ENCODE measurements at places on chromosomes 1 and 21.
A peak's percentile ranks its signal among the peaks of the same experiment; 100 is the strongest.

GRCh38 chr21:34112316-34113033, 39.1 kb downstream of the MRPS6 start:
- DNase-seq: no peak

- DNase-seq: no peak
Measured at GRCh38 chr1:193762236-193762635, 575.8 kb upstream of the B3GALT2 start.

- no peak for DNase-seq
Measured at GRCh38 chr1:73161418-73161817, 879.1 kb upstream of the NEGR1 start.

- DNase-seq: no peak
Measured at GRCh38 chr1:180255536-180256340, 25.7 kb downstream of the LHX4 start.

GRCh38 chr1:25616987-25617624, 515 bp downstream of the MAN1C1 start:
- no peak for DNase-seq

DNA sequence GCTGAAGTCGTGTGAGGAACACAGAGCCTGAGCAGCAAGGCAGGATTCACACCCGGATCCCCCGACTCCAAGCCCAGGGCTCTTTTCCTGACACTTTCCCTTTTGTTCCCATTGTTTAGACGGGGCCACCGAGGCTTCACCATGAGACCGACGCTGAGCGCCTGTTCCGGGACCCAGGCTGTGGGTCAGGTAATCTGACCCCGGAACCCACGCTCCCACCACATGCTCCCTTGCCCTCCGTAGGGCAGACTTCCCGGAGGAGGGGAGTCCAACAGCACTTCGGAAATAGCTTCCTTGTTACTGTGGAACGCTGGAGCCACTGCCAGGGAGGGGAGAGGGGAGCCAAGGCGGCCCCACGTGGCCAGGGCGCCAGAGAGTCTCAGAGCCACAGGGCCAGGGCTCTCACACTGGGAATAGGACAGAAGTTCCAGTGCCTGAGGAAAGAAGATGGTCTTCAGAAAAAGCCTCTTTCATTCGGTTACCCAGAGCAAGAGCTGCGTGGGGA, 18.4 kb downstream of the RUNX3 start:
- DNase-seq: no peak

- DNase-seq: no peak
Measured at GRCh38 chr21:43987509-43987908, 24.6 kb upstream of the TRAPPC10 start.

GRCh38 chr1:193438312-193438711, 251.9 kb upstream of the B3GALT2 start:
- no peak for DNase-seq

- peak; percentile 88 for DNase-seq
Measured at GRCh38 chr1:15740924-15741850, 1.1 kb upstream of the TMEM82 start.

DNA sequence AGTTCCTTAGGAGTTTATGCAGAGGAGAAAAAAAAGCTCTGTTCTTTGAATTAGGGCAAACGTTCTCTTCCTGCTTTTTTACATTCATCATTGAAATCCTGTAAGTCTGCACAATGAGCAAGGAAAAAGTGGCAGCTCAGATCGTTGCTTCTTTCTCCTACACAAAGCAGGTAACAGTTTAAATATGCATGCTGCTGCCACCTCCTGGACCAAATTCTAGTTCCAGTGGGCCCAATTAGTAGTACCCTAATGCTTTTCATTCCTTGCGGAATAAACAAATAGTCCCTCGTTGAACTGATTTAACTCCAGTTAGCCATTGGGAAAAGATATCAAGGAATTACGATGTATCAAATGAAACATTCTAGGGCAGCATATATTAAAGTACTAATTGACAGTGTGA, 20.1 kb downstream of the YTHDF2 start:
- no peak for DNase-seq

DNA sequence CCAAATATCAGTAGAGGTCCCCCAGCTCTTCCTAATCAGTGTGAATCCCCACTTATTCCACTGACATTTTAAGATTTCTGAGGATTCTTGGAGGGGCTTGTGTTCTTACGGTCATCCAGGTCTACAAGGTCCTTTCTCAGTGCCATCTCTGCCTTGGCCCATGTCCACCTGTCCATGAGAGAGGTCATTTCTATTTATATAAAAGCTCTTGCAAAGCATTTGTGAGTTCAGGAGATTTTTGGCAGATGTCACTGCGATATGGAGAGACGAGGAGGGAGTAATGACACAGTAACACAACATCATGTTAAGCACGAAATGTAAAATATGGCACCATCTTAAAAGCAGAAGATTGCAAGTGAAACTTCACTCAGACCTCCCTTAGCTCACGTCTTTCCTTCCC, 144.6 kb upstream of the NFIA start:
- DNase-seq: no peak

DNA sequence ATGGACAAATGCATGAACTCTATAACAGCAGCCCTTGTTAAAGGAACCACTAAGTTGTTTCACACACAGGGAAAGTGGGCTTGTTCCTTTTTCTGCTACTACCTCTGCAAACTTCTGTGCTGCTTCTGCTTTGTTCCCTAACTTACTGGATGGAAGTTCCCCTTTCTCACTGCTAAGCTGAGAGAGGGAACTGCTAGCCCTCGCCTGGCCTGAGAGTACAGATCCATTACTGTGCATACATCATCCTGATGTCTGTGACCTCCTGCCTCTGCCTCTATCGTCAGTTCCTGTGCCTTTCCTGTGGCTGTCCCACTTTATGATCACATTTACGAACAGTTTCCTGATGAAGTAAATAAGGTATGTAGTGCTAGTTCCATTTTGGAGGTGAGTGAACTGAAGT, 3.5 kb downstream of the GNAT2 start:
- no peak for DNase-seq

- no peak for DNase-seq
Measured at GRCh38 chr1:3207217-3207848, 138.3 kb downstream of the PRDM16 start.

DNA sequence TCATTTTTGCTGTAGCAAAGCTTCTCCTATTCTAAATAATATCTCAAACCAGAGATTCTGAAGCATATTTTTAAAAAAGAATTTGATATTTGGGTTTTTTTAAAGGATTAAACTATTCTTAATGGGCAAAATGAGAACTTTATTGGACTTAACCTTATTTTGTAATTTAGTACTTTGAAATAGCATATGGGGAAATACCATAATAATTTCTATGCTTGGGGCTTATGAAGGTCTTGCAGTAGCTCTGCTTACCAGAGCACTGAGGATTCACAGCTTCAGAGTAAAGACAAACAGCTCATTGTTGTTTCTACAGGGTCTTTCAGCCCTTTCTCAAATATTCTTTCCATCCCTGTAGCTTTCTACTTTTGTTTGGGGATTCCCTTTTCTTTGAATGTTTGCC, 111.2 kb upstream of the ZNF648 start:
- no peak for DNase-seq

Measured in NCI-H345 (cell line).